ENCODE measurements at places on chromosomes 3 and 15. TPM values are rescaled to one million over a fixed set of nuclear protein-coding genes. Genes with fewer than 3 reads are reported as not detected.

TGM4 gene
- 0.46 TPM for total RNA-seq

CELF6 gene
- total RNA-seq = not detected

SLC7A14 gene
- total RNA-seq = not detected

ZIC1 gene
- 0.36 TPM for total RNA-seq

EFCC1 gene
- total RNA-seq = 0.15 TPM

GTF2E1 gene
- total RNA-seq = 32.0 TPM

ZNF501 gene
- total RNA-seq = 0.15 TPM

ACKR2 gene
- not detected for total RNA-seq

GOLGA6L4 gene
- 2.7 TPM for total RNA-seq

DNAH12 gene
- 0.21 TPM for total RNA-seq

DNA sequence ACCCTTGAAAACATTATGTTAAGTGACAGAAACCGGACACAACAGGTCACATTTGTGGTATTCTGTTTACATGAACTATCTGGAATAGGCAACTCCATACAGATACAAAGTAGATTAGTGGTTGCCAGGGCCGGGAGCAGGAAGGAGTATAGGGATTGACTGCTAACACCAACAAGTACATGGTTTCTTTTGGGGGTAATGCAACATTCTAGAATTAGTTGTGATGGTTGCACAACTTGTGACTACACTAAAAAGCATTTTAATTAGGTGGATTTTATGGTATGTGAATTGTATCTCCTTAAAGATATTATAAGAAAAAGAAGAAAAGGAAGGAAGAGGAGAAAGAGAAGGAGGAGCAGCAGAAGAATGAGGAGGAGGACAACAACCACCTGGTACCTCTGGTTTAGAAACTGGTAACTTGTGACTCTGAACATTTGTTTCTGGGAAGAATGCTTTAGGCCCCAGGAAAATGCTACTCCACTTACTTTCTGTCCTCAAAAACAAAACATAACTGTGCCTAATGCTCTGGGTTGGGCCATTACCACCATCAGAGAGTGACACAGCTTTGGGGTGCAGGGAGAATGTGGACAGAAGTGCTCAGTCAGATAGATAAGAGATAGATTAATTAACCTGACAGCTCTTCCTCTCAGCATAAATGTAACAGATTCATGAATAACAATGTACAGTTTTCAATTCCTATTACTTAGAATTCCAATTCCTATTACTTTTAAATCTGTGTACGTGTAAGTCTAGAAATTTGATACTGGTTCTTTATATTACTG, 20.3 kb downstream of the SETMAR start:
- H3K4me1 ChIP-seq = no peaks in the 10 kb centered on the region
- H3K27ac ChIP-seq = no peak overlapping the region
- no peaks in the 10 kb centered on the region for H3K36me3 ChIP-seq

- DNase-seq = no peak
- no peak overlapping the region for H3K4me3 ChIP-seq
- H3K27ac ChIP-seq = no peak overlapping the region
- no peaks in the 10 kb centered on the region for H3K27me3 ChIP-seq
Observed at GRCh38 chr3:57696801-57697321, 4.0 kb upstream of the DENND6A start.

- no peaks in the 10 kb centered on the region for H3K27me3 ChIP-seq
- H3K4me3 ChIP-seq = no peak overlapping the region
- no peak overlapping the region for H3K27ac ChIP-seq
- no peaks in the 10 kb centered on the region for H3K36me3 ChIP-seq
- H3K4me1 ChIP-seq = no peaks in the 10 kb centered on the region
- no peak for DNase-seq
Observed at GRCh38 chr15:35912196-35912595, 366.2 kb upstream of the DPH6 start.

DNA sequence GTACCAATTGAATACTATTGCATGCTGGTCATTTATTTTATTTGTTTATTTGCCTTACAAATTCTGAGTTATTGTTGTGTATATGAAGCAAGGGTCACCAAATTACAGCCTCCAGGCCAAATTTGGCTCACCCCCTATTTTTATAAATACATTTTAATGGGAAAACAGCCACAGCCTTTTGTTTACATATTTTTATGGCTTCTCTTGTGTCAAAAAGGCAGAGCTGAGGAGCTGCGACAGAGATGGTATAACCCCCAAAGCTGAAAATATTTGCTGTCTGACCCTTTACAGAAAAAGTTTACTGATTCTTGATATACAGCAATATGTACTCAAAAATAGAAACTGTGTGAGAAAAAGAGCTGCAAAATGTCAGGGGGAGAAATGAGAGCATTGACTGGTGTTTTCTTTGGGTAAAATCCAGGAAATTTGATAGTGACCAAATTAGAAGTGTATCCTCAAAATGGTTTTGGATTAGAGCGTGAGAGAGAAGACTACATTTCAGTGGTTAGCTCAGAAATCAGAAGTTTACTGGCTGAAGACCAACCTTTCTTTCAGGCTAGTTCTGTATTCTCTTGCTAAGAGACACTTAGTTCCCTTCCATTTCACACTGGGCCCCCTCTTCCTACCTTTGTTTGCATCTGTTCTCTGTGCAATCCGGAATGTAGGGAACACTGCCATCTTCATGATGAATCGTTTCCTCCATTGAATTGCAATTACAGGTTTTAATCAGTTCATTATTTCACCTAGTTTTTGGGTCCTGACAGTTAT, 757.8 kb downstream of the AGBL1 start:
- H3K27ac ChIP-seq = no peak overlapping the region
- H3K27me3 ChIP-seq = no peaks in the 10 kb centered on the region
- no peaks in the 10 kb centered on the region for H3K36me3 ChIP-seq

DNA sequence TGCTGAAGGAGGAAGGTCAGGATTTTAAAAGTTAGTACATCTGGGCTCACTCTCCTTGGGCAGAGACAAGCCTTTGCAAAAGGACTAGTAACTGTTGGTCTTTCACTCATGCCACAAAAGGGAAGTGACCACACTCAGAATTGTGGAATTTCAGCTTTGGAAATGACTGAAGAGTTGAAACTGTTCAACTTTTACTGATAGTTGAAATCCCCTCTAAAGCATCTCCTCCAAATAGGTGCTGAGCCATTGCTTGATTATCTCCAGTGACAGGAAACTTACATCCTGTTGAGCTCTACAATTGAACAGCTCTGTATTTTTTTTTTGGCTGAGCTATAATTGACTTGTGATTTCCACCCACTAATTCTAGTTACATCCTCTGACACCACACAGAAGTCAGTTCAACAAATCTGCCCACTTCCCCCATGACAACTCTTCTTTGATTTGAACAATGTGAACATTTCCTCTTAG, 254.8 kb upstream of the TPRG1 start:
- H3K4me3 ChIP-seq = no peak overlapping the region
- no peaks in the 10 kb centered on the region for H3K4me1 ChIP-seq
- no peak for DNase-seq
- no peaks in the 10 kb centered on the region for H3K36me3 ChIP-seq

DNA sequence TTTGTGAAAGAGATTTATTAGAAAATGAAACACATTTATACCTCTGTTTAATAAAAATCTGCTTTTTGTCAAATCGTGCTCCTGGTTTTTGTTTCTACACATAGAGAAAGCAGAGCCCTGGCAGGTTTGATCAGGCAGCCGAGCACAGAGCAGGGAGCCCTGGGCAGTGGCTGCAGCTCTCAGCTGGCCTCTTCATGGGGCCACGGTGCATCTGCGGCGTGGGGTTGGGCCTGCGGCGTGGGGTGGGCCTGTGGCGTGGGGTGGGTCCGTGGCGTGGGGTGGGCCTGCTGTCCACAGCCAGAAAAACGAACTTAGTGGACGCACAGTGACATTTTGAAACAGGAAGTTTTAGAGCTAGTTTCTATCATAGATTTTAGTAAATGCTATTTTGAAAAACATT, 10.6 kb downstream of the GOLGA6L2 start:
- H3K36me3 ChIP-seq = no peaks in the 10 kb centered on the region
- H3K27me3 ChIP-seq = no peaks in the 10 kb centered on the region
- no peak overlapping the region for H3K4me3 ChIP-seq
- H3K4me1 ChIP-seq = no peaks in the 10 kb centered on the region
- H3K27ac ChIP-seq = no peak overlapping the region

DNA sequence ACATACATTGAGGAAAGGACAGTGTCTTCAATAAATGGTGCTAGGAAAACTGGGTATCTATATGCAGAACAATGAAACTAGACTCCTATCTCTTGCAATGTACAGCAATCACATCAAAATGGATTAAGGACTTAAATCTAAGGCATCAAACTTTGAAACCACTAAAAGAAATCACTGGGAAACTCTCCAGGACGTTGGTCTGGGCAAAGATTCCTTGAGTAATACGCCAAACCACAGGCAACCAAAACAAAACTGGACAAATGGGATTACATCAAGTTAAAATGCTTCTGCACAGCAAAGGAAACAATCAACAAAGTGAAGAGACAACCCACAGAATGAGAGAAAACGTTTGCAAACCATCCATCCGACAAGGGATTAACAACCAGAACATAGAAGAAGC, 14.5 kb downstream of the LAMP3 start:
- no peak for DNase-seq
- H3K36me3 ChIP-seq = no peaks in the 10 kb centered on the region
- no peak overlapping the region for H3K27ac ChIP-seq
- H3K4me3 ChIP-seq = no peak overlapping the region
- H3K4me1 ChIP-seq = no peaks in the 10 kb centered on the region

- H3K36me3 ChIP-seq = no peaks in the 10 kb centered on the region
- no peak overlapping the region for H3K27ac ChIP-seq
- DNase-seq = no peak
- H3K27me3 ChIP-seq = no peaks in the 10 kb centered on the region
- no peaks in the 10 kb centered on the region for H3K4me1 ChIP-seq
- H3K4me3 ChIP-seq = no peak overlapping the region
Observed at GRCh38 chr3:46334741-46335478, 19.0 kb upstream of the CCR2 start.

DNA sequence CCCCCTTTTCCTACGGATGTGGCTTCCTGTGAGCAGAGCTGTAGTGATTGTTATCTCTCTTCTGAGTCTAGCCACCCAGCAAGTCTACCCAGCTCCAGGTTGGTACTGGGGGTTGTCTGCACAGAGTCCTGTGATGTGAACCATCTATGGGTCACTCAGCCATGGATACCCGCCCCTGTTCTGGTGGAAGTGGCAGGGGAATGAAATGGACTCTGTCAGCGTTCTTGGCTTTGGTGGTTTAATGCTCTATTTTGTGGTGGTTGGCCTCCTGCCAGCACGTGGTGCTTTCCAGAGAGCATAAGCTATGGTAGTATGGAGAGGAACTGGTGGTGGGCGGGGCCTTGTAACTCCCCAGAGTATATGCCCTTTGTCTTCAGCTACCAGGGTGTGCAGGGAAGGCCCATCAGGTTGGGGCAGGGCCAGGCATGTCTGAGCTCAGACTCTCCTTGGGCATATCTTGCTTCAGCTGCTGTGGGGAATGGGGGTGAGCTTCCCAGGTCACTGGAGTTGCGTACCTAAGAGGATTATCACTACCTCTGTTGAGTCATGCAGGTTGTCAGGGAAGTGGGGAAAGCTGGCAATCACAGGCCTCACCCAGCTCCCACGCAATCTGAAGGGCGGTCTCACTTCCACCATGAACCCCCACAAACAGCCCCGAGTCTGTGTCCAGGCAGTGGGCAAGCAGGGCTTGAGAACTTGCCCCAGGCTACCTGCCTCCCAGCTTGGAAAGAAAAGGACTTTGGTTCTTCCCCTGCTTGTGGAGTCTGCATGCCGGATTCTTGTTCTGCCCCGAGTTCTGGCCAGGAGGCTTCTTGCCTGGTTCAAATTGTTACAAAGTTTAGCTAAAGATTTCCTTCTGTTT, 9.0 kb upstream of the ADGRG7 start:
- DNase-seq = no peak
- H3K4me1 ChIP-seq = no peaks in the 10 kb centered on the region

DNA sequence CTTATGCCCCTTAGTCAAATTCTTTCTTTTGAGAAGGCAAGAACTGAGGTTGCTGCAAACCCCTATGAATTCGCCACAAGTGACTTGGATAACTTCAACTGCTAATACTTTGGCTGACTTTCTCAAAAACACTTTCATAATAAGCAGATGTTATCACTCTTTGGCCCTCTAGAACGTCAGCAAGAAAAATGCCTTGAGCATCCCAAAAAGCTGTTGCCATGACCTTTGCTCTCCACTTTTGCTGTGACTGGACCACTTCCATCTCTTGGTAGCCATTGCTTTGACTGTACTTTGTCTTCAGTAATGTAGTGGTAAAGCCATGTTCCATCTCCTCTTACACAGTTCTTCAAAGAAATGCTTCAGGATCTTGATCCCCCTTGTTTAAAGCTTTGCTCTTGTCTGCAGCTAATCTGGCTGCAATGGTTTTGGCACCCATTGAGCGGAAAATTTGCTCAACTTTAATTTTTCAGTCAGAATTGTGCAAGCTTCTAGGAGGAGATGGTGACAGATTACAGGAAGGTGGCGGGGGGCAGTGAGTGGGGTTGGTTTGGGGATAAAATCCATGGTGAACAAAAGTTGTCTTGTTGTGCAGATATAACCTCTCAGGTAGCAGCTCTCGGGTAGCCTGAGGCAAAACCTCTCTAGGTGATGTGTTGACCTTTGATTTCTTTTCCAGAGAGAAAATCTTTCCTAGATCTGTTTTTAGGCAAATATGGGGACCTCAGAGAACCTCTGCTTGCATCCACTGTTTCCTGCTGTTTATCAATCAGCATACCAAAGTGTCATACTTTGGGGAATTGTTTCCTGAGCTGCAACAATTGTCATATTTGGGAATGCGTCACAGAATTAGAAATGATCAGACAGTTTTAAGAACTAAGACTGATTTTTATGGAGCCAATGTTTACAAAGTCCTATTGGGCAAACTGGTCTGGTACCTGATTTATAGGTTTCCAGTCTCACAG, 83.6 kb downstream of the CCR1 start:
- no peaks in the 10 kb centered on the region for H3K36me3 ChIP-seq
- no peaks in the 10 kb centered on the region for H3K27me3 ChIP-seq
- no peaks in the 10 kb centered on the region for H3K4me1 ChIP-seq
- no peak for DNase-seq

Data from Panc1 (cell line).